ENCODE measurements at places on chromosomes 4 and X. TPM values are rescaled to one million over a fixed set of nuclear protein-coding genes. Genes with fewer than 3 reads are reported as not detected.
A peak's percentile ranks its signal among the peaks of the same experiment; 100 is the strongest.

GRCh38 chrX:65528705-65529340 is 5.8 kb downstream of the LAS1L start:
- peak; percentile 91 for DNase-seq
- no peak overlapping the region for H3K4me3 ChIP-seq
- H3K27ac ChIP-seq, result no peak overlapping the region
- H3K4me1 ChIP-seq, result no peaks in the 10 kb centered on the region

DNA sequence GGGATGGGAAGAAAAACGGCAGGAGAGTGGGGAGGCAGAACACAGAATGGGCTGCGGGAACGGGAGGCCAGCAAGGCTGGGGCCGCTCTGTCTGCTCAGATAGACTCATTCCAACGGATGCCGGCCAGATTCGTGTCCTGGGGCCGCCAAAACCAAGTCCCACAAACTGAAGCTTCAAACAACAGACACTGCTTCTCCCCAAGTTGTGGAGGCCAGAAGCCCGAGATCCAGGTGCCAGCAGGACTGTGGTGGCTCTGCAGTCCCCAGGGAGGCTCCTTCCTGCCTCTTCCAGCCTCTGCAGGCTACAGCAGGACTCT is 100.6 kb downstream of the ADRA2C start:
- peak; percentile 24 for DNase-seq
- no peak overlapping the region for H3K27ac ChIP-seq
- no peaks in the 10 kb centered on the region for H3K36me3 ChIP-seq

- no peaks in the 10 kb centered on the region for H3K4me1 ChIP-seq
- peaks cover 40% of the 10 kb centered on the region for H3K27me3 ChIP-seq
- H3K4me3 ChIP-seq, result peak overlapping the region; percentile 80
- no peak overlapping the region for H3K27ac ChIP-seq
Observed at GRCh38 chr4:10456595-10457254, 501 bp downstream of the ZNF518B start.

Gene KLB
- total RNA-seq, result not detected

GRCh38 chr4:113040793-113041192 is 8.7 kb upstream of the ANK2 start:
- no peak overlapping the region for H3K4me3 ChIP-seq
- no peak for DNase-seq
- no peaks in the 10 kb centered on the region for H3K27me3 ChIP-seq

Gene ADAMTS3
- 5.2 TPM for total RNA-seq

All from endodermal cell (in vitro differentiated cells).